Central memory CD8-positive, alpha-beta T cell (primary cell): ENCODE measurements at places on chromosomes 16 and 17.

DNA sequence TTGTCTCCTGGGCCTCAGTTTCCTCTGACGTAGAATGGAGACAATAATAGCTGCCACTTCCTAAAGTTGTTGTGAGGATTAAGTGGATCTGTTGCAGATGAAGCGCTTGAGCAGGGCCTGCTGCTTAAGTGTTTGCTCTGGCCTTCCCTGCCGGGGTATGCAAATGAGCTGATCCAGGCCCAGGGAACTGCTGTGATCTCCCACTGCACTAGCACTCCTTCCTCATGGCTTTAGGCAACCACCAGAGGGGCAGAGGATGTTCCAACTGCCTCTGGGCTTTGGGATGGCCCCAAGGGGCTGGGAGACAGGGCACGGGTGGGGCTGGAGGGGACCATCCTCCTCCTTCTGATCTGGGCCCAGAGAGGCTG is 6.2 kb downstream of the SBK1 start:
- H3K36me3 ChIP-seq: peaks cover 11% of the 10 kb centered on the region
- DNase-seq: no peak
- H3K4me3 ChIP-seq: peak overlapping the region; percentile 75
- H3K27me3 ChIP-seq: no peaks in the 10 kb centered on the region
- H3K4me1 ChIP-seq: peaks cover 82% of the 10 kb centered on the region
- no peak overlapping the region for H3K27ac ChIP-seq

DNA sequence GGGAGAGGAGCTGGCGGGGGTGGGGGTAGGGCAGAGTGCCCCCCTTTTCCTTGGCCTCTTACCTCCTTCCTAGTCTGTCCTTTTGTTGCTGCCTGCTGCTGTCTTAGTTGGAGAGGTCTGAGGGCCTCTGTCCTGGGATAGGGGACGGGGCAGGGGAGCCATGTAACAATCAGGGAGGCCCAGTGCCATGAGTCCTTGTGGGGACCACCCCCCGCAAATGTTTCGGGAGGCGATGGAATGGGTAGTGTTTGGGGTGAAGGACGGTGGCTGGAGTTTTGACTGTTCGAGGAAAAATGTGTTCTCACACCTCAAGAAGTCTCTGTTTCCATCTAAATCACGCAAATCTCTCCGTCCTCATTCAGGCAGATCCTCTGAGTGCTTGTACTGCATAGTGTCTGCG is 99.0 kb downstream of the OR1D5 start:
- H3K4me3 ChIP-seq: no peak overlapping the region
- H3K27ac ChIP-seq: no peak overlapping the region
- peaks cover 40% of the 10 kb centered on the region for H3K36me3 ChIP-seq
- H3K4me1 ChIP-seq: peaks cover 1% of the 10 kb centered on the region
- DNase-seq: no peak

- H3K4me3 ChIP-seq: no peak overlapping the region
- no peaks in the 10 kb centered on the region for H3K4me1 ChIP-seq
- H3K27me3 ChIP-seq: no peaks in the 10 kb centered on the region
These were observed 11.7 kb upstream of the SLC47A2 start for GRCh38 chr17:19728084-19728495.

DNA sequence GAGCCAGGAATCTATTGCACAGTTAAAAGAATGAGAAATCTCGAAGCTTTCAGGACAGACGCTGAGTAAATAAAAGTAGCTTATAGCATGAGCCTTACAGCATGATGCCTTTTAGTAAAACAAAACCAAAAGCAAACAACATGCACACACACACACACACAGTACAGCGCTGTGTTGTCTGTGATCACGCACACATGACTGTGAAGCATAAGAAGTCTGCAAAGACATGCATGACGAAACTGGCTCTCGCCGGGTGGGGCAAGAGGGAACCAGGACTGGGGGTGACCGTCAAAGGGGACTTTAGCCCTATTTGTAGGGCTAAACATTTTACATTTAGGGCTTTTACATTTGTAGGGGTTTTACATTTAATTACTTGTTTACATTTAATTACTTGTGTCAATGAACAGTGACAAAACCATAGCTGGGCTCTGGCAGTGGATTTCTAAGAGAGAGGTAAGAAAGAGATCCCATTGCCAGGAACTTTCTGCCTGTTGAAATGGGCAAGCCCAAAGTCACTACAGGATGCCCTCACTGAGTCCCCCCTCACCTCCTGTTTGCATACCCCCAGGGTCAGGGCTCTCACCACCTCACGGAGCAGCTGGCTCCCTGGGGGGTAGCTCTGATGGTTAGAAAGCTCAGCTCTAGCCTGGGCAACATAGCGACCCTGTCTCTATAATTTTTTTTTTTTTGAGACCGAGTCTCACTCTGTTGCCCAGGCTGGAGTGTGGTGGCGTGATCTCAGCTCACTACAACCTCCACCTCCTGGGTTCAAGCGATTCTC is 2.0 kb upstream of the TNFRSF13B start:
- no peak overlapping the region for H3K27ac ChIP-seq
- no peaks in the 10 kb centered on the region for H3K27me3 ChIP-seq
- DNase-seq: no peak
- peaks cover 4% of the 10 kb centered on the region for H3K4me1 ChIP-seq
- H3K4me3 ChIP-seq: no peak overlapping the region

DNA sequence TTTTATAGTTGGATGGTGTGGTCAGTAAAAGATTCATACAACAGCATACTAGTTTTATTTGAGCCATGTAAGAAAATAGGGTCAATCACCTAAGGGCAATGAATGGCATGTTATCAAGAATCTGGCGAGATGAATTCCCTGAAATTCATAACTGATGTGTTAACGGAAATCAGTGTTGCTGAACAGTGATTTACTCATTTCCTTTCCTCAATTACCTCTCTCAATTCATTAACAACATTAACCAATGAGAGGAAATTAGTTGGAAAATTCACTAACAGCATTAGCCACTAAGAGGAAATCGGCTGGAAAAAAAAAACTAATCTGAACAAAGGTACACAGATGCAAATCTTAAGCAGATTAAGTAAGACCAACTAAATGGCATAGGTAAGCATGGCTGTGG is 6.3 kb downstream of the CMTR2 start:
- no peak for DNase-seq
- peaks cover 22% of the 10 kb centered on the region for H3K4me1 ChIP-seq
- H3K4me3 ChIP-seq: no peak overlapping the region

- DNase-seq: peak; percentile 72
- peak overlapping the region; percentile 56 for H3K4me3 ChIP-seq
- no peaks in the 10 kb centered on the region for H3K27me3 ChIP-seq
- H3K4me1 ChIP-seq: peaks cover 40% of the 10 kb centered on the region
These were observed 4.2 kb upstream of the MXRA7 start for GRCh38 chr17:76714822-76715495.

DNA sequence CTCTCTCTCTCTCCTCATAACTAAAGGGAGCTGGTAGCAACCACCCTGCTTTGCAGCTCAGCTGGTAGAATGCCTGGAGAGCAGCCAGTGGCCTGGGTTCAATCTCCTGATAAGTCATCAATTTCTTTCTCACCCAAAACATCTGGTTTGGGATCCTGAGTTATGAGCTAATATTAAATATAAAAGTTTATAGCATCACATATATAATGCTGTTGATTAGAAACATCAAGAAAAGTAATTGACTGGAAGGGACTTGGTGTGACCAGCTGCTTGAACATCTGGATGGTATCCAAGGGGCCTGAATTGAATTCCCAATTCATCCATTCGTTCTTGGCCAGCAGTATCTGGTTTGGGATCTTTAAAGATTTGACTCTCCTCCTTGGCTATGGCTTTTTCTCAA is 12.2 kb upstream of the ELAC2 start:
- no peak overlapping the region for H3K27ac ChIP-seq
- H3K4me1 ChIP-seq: peaks cover 16% of the 10 kb centered on the region
- DNase-seq: no peak
- peaks cover under 1% of the 10 kb centered on the region for H3K36me3 ChIP-seq

DNA sequence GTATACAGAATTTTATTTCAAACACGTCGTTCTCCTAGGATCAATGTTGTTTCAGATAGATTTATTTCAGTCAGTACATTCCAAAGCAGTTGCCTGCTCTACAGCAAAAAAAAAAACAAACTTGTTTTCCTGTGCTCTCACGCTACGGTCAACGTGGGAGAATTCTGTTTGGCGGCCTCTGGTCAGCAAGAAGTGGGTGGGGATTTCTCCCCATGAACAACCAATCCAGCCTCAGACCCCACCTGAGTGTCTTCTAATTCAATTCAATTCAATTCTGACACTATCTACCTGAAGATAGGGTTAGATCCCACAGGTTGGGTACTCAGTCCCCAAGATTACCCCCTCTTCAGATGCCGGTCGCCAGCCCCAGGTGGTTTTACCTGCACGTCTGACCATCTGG is 22.1 kb downstream of the C17orf58 start:
- no peak for DNase-seq
- H3K4me1 ChIP-seq: no peaks in the 10 kb centered on the region
- no peak overlapping the region for H3K27ac ChIP-seq
- no peaks in the 10 kb centered on the region for H3K27me3 ChIP-seq
- H3K36me3 ChIP-seq: peaks cover 32% of the 10 kb centered on the region

DNA sequence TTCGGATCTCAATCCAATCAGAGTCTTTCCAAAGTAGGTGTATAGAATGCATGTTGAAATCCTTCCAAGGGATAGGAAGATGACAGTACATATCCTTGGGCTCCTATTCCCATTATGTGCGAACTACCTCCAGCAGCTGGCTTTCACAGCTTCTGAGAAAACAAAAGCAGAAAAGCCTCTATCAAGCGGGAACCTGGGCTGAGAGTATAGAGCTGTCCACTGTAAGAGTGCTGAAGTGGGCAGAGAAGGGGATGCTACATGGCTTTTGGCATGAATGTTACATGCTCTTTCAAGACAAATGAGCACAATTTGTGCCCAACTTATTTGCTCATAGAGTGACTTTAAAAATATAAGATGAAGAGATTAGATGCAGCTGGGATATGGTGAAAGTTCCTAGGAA is 993.5 kb downstream of the CDH8 start:
- H3K27me3 ChIP-seq: no peaks in the 10 kb centered on the region
- H3K36me3 ChIP-seq: no peaks in the 10 kb centered on the region
- no peak for DNase-seq
- no peaks in the 10 kb centered on the region for H3K4me1 ChIP-seq

GRCh38 chr17:38871247-38872015 is 1.6 kb downstream of the LASP1 start:
- peak; percentile 46 for DNase-seq
- H3K36me3 ChIP-seq: peaks cover 44% of the 10 kb centered on the region
- no peaks in the 10 kb centered on the region for H3K27me3 ChIP-seq
- peaks cover 69% of the 10 kb centered on the region for H3K4me1 ChIP-seq
- peak overlapping the region; percentile 84 for H3K27ac ChIP-seq

GRCh38 chr17:80246726-80247125 is 13.9 kb upstream of the RNF213 start:
- peaks cover 16% of the 10 kb centered on the region for H3K36me3 ChIP-seq
- H3K4me3 ChIP-seq: no peak overlapping the region
- H3K4me1 ChIP-seq: peaks cover 6% of the 10 kb centered on the region

DNA sequence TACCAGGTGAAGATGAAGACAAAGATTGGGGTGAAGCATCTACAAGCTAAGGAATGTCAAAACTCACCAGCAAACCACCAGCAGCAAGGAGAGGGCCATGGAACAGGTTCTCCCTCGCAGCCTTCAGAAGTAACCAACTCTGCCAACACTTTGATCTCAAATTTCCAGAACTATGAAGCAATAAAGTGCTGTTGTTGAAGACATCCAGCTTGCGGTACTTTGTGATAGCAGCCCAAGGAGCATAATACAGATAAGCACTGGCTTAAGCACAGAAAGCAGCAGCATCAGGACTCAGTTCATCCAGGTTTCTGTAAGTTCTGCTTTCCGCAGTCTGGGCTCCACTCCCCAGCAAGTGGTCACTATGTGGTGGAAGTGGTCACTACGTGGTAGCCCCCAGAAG is 16.0 kb upstream of the CDRT4 start:
- no peak overlapping the region for H3K27ac ChIP-seq
- H3K27me3 ChIP-seq: no peaks in the 10 kb centered on the region
- DNase-seq: no peak

GRCh38 chr16:3983081-3983520 is 102.6 kb upstream of the CREBBP start:
- H3K27me3 ChIP-seq: no peaks in the 10 kb centered on the region
- H3K27ac ChIP-seq: peak overlapping the region; percentile 30
- H3K4me3 ChIP-seq: no peak overlapping the region
- H3K36me3 ChIP-seq: peaks cover 7% of the 10 kb centered on the region
- no peak for DNase-seq
- peaks cover 9% of the 10 kb centered on the region for H3K4me1 ChIP-seq

DNA sequence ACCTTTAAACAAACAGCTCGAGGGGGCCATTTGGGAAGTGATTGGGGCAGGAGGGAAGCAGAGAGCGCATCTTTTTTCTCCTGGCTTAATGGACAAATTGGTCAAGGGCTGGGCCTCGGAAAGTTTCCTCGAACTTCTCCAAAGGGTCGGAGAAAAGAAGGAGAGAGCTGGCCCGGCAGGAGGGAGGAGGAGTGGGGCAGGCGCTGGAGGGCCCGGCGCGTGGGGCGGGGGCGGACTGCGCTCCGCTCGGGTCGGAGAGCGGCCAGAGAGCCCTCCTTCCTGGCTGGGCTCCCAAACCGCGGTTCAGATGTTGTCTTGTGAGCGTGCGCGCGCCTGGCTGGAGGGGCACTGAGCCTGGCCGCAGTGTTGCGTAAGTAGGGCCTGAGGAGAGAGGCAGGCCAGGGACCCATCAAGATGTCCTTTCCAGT is 1.2 kb downstream of the MMP2 start:
- no peak for DNase-seq
- H3K4me1 ChIP-seq: peaks cover 6% of the 10 kb centered on the region
- no peak overlapping the region for H3K27ac ChIP-seq
- no peak overlapping the region for H3K4me3 ChIP-seq

DNA sequence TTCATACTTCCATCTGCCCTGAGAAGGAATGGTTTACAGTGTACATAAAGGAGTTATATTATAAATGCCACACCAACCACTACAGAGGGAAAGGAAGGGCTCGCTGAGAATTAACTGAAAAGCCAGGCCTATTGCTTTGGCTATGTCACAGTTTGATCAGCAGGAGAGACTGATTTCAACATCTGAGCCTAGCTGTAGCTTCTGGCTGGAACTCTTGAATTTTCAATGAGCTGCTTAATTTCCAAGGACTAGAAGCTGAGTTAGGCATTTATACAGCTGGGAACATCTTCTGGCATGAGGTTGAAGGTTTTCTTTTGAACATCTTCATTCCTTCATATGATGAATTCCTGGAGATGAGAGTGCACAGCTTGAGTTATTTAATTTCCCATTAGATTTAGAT is 47.6 kb upstream of the GNAO1 start:
- no peak overlapping the region for H3K27ac ChIP-seq
- no peaks in the 10 kb centered on the region for H3K27me3 ChIP-seq
- no peaks in the 10 kb centered on the region for H3K36me3 ChIP-seq
- no peak overlapping the region for H3K4me3 ChIP-seq
- DNase-seq: no peak
- peaks cover 2% of the 10 kb centered on the region for H3K4me1 ChIP-seq

DNA sequence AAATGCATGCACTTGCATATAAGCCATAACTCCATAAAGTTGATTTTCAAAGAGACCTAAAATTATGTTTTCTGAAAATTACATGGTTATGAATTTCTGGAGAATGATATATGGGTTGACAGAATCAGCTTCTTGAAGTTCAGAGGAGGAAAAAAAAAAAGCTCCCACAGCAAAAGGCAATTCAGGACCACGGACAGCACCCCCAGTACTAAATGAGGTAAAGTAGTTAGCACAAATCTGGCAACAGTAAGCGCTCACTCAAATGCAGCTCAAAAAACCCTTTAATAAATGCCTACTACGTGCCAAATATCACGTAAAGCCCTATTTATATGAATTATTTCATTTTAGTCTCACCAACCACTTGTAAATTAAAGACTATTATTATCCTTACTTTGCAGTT is 135.2 kb downstream of the SHISA9 start:
- H3K4me1 ChIP-seq: no peaks in the 10 kb centered on the region
- peaks cover 2% of the 10 kb centered on the region for H3K36me3 ChIP-seq
- H3K4me3 ChIP-seq: no peak overlapping the region
- no peak overlapping the region for H3K27ac ChIP-seq
- no peak for DNase-seq
- no peaks in the 10 kb centered on the region for H3K27me3 ChIP-seq
